ENCODE measurements at places on chromosomes 12 and 14.

DNA sequence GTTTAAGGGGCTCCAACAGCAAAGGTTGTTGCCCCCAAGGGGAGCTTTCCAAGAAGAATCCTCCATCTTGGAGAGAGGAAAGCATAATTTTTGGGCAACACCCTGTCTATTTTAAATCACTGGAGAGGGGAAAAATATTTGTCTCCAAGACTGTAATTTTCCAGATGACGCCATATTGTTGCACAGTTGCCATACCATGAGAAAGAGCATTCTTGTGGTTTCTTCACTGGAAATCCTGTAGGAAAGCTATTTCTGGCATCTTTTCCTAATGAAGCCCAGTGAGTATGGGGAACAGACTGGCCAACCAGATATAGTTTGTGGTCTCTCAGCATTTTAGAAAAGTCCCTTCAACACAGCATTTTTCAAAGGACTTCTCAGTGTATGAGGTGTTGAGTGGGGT is 88.1 kb upstream of the MANSC4 start:
- peak; percentile 87 for DNase-seq

DNA sequence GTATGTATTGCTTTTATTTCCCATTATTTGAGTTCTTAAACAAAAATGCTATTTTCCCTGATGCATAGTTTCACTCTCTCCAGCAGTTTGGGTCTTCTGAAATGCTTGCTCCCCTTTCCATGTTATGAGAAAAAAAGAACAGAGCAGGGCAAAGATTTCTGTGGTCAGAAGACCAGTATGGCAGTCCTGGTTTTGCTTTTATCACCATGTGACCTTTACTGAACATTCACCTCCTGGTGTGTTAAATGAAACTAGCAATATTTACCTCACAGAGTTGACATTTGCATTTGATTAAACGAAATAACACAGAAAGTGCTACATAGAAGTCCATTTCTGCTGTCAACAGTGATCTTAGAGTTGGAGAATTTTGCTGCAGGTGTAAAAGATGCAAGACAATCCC is 141.0 kb upstream of the G2E3 start:
- no peak for DNase-seq

DNA sequence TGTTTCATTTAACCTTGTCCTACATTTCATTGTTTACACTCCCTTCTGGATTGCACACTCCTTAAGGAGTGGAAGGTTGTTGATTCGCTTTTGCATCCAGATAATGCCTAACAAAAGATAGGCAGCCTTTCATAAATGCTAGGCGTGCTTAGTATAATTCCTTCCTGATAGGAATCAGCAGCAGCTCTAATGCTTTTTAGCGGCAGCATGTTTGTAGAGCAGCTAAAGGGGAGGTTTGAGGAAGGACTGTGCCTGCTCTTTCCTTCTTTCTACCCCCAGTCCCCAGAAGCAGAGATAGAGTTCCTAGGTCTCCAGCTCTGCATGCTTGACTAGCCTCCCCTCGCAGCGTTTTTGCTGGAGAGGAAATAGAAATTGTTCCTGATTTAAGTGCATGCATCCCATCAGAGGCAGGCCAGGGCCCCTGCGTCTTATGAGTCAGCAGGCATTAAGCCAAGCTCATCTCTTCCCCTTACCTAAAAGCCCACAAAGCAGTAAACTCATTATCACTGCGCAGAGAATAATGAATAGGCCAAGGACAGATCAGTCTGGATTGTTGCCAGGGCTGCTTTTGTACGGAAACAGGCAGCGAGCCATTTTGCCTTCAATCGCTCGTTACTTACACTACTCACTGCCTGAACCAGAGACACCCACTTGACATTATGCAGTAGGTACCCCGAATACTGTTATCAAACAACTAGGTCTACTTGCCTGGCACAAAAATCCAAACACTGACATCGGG is 14.0 kb upstream of the TBPL2 start:
- DNase-seq = peak; percentile 56

DNA sequence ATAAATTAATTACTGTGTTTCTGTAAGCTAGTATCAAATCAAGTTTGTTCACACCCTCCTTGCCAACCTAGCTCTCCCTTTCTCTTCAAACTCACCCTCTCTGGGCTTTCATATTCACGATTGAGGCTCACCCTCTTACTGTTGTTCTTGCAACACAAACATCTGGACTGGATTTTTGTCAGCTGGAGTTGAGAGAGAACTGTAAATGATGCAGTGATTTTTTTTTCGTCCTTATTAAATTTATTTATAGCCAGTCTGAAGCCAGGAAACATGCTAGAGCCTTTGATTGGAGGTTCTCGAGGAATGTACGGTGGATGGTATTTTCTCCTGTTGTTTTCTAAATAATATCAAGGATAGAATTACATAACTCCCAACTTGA is 485.1 kb downstream of the ZFP36L1 start:
- DNase-seq = peak; percentile 80

- DNase-seq = no peak
Observed at GRCh38 chr14:87014856-87015255, 978.1 kb downstream of the GALC start.

- DNase-seq = no peak
Observed at GRCh38 chr14:64158608-64159007, 135.6 kb downstream of the ESR2 start.

- DNase-seq = no peak
Observed at GRCh38 chr14:68968051-68968450, 11.1 kb downstream of the ACTN1 start.

- DNase-seq = peak; percentile 90
Observed at GRCh38 chr14:99884834-99885648, 91.8 kb downstream of the EML1 start.

GRCh38 chr12:113211160-113211559 is 10.1 kb upstream of the TPCN1 start:
- no peak for DNase-seq

DNA sequence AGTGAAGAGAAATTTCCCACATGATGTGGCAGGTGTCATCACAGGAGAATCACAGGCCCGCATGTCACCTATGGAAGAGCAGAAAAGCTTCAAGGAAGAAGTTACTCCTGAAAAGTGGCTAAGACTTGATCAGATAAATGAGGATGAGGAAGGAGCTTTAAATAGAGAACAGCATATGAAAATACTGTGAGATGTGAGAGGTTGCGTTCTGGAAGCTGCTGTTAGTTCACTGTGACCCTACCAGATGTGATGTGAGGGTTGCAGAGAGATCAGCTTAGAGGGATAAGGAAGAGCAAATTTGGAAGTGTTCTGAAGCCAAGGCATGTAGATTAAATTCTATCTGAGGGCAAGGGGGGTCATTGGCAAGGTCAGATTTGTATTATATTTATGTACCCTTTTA is 17.1 kb downstream of the ERP27 start:
- no peak for DNase-seq

DNA sequence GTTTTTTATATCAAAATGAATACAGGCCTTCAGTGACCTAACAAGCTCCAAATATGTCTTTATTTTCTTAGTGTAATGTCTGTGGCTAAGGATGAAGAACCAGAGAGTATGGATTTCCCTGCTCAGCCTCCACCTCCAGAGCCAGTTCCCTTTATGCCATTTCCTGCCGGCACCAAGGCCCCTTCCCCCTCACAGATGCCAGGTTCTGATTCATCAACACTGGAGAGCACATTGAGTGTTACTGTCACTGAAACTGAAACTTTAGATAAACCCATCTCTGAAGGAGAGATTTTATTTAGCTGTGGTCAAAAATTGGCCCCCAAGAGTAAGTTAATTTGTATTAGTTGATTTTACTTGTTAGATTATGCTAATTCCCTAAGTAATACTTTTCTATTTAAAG is 61.0 kb downstream of the KIAA0586 start:
- DNase-seq = peak; percentile 46

- DNase-seq = no peak
Observed at GRCh38 chr12:12534166-12534866, 28.3 kb downstream of the DUSP16 start.

DNA sequence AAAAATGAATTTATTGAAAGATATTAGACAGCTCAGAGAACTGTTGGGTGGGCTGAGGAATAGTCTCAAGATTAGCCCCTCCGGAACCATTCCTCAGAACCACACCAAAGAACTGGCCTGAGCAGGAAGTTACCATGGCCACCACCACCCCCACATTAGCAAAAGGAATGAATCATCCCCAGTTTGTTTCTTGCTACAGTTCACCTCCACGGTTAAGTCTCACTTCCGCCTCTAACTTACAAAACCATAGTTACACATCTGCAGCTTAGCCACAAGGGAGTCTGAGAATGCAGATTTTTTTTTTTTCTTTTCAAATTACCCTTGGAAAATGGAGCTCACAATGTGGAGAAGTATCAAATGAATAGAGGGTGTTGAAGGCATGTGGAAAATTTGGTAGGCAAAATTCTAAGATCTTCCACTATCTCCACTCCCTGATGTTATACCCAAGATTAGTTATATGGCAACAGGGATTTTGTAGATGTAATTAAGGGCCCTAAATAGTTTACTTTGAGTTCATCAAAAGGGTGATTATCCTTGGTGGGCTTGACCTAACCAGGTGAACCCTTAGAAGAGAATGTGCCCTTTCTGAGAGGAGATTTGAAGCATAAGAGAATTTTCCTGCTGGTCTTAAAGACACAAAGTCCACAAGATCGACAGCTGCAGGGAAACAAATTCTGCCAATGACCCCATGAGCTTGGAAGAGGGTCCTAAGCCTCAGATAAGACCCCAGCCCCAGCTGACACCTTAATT is 129.8 kb upstream of the KRR1 start:
- DNase-seq = peak; percentile 76

- no peak for DNase-seq
Observed at GRCh38 chr12:32400114-32400672, 835 bp downstream of the FGD4 start.

DNA sequence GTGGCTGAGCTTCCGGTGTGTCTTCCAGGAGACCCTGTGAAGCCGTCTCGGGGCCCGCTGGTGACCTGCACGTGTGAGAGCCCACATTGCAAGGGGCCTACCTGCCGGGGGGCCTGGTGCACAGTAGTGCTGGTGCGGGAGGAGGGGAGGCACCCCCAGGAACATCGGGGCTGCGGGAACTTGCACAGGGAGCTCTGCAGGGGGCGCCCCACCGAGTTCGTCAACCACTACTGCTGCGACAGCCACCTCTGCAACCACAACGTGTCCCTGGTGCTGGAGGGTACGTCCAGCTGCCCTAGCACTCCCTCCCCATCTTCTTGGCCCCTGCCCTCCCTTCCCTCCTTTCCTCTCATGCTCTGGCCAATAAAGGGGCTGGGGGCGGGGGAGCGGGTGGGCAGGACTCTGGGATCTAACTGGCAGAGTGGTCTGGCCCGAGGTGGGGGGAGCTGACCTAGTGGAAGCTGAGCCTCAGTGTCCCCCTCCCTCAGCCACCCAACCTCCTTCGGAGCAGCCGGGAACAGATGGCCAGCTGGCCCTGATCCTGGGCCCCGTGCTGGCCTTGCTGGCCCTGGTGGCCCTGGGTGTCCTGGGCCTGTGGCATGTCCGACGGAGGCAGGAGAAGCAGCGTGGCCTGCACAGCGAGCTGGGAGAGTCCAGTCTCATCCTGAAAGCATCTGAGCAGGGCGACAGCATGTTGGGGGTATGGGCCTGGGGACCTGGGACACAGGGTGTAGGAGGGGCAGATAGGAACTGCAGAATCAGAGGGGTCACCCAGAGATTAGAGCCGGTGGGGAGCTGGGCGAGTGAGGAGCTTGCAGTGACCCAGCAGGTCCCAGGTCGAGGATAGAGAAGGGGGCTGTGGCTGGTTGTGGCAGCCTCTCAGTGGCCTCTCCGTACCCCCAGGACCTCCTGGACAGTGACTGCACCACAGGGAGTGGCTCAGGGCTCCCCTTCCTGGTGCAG is 6.0 kb downstream of the ACVRL1 start:
- no peak for DNase-seq

DNA sequence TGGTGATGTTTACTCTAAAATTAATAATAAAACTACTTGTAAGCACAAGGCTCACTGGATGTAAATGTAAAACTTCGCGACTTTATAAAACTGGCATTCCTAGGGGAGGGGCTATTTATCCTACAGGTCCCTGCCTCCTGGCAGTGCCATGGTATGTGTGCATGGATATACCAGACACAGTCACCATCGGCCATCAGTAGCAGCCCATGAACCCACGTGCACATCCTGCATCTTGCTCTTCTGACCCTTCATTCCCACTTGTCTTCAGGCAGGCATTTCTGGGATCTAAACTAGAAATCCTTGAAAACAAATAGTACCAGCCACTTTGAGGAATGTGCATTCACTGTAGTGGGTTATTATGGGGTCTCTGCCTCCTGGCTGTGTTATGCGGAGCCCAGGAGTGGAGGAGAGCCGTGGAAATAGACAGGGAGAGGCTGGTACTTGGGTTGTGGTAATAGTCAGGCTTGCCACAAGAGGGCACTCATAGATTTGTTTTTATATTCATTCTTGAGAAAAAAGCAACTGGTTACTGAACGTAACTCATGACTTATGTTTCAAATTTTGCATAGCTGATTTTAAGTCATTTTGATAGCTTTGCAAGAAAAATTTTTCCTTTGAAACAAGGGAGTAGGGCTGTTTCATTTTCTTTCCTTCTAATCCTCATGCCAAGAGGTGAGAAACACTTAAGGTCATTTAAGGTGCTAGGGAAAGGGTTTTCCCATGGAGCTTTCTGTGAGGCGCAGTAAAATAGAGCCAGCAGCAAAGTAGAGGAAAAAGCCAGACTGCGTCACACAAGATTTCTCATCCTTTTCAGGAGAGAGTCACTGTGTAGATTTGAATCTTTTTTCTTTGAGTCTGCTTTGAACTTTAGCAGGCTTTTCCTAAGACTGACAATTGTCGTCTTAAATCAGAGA is 17.4 kb upstream of the GALNT16 start:
- peak; percentile 90 for DNase-seq

GRCh38 chr12:19778797-19779196 is 339.5 kb downstream of the AEBP2 start:
- DNase-seq = no peak

- DNase-seq = no peak
Observed at GRCh38 chr12:131220331-131220685, 266.6 kb downstream of the ADGRD1 start.

DNA sequence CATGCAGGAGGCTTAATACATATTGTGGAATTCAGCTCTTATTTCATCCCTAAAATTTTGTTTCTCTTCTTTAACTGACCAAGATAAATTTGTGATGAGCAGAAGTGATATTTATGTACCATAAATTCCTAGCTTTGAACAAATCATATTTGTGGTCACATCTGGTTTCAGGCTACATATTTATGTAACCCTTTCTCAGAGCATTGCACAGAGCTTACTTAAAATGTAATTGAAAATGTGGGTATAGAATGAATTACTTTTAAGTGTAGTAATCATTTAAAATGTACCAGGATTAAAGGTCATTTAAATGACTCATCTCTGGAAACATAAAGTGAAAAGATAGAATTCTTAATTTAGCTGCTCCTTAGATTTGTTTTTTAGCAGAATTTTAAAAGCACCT is 129.9 kb upstream of the FRMD6 start:
- peak; percentile 84 for DNase-seq

GRCh38 chr12:128643155-128643554 is 180.6 kb downstream of the SLC15A4 start:
- no peak for DNase-seq

GRCh38 chr14:31703056-31703455 is 141.9 kb downstream of the NUBPL start:
- DNase-seq = peak; percentile 5
